SK-N-DZ (cell line): ENCODE measurements at places on chromosomes 16 and 17.

DNA sequence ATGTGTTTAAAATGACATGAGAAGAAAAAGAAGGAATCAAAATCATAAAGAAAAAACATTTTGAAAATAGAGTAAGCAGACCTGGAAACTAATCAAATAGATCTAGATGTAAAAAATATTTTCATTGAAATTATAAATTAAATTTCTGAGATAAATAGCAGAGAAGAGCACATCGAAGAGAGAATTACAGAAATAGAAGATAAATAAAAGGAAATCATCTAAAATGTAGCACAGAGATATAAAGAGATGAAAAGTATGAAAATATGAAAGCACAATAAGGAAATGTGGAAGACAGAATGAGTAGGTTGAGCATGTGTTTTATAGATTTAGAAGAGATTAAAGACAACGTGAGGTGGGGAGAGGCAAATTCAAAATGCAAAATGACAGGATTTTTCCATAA lies 130.9 kb upstream of the SEC14L1 start:
- DNase-seq = no peak

GRCh38 chr16:72434159-72434558 lies 262.2 kb upstream of the PMFBP1 start:
- DNase-seq = peak; percentile 20

DNA sequence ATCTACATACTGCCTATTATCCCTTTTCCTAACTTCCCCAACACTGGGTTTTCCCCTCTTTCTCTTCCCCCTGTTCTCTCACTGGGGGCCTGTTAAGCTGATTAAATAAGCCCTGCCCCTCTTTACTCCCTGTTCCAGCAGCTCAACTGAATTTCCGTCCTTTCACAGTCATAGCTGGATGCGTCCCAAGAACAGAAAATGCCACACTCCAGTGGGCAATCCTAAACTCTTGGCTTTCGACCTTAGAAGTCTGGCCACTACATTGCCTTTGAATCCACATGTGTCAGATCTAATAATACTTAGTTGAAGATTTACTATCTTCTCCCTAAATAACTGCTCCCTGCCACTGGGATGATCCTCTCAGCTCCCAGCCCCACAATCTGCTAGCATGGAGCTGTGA lies 34.5 kb downstream of the KCNJ16 start:
- no peak for DNase-seq

GRCh38 chr16:85445064-85445778 lies 167.9 kb upstream of the GSE1 start:
- peak; percentile 84 for DNase-seq

DNA sequence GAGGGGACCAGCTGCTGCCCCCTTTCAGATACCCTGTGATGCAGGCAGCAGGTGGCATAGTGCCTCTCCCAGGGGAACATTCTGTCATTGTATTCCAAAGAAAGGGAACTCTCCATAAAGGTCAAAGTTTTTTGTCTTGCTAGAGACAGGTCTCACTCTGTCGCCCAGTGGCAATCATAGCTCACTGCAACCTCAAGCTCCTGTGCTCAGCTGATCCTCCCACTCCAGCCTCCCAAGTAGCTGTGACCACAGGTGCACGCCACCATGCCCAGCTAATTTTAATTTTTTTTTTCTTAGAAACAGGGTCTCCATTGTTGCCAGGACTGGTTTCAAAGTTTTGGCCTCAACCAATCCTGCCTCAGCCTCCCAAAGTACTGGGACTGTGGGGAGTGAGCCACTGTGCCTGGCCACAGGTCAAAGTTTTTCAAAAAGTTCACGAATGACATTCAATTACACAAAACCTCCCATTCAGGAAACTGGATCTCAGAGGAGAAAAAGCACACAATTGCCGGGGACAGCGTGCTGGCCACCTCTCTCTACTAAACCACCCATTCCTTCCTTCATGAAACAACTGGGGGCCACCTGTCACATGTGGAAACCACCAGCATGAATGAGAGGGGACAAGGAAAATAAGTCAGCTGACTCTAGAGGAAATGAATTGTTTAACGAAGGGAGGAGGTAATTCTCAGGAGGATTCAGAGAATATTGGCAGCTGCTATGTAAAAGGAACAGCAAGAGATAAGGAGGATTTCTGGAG lies 80.0 kb downstream of the MARCHF10 start:
- no peak for DNase-seq

DNA sequence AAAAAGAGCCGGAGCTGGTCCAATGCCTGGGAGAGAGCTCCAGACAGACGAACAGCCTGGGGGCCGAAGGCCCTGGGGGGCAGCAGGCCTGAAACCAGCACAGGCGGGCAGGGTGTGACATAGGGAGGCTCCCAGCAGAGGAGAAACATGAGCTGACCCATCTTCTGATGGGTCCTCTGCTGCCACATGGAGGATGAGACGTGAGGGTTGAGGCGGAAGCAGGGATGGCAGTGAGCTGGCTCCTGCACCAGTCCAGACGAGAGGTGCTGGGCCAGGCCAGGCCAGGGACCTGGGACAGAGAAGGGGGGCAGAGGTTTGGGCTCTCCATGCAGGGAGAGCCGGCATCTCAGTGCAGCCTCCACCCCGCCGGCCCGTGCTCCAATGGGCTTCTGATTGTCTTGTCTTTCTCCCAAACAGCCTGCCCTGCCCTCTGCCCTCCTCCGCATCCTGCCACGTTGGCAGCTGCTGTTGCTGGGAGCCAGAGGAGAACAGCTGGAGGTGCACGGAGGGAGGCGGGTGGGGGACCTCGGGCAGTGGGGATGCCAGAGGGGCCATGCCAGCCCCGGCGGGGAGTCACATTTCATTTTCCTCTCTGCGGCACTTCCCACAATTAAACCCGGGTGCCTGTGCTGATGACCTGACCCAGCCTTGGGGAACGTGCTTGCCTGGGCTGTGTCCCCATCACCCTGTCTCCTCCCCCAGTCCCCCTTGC lies 139.1 kb upstream of the GSE1 start:
- peak; percentile 60 for DNase-seq

GRCh38 chr16:58462499-58462996 lies 37.4 kb upstream of the NDRG4 start:
- DNase-seq = no peak

DNA sequence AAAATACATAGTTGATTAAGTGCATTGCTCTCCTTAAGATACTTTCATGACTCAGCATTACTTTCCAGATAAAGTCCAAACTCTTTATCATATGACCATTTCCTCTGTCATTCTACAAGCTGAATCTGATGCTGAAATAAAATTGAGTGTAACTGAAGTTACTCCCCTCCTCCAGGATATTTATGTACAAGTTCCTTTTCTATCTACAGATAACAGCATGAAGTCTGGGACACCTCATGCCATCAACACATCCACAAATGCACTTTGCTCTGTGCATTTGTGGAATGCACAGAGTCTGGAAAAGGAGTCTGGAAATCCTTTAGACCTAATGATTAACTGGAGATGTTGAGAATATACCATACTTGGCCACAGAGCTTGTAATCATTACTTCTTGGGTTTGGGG lies 60.5 kb downstream of the ACSM2B start:
- DNase-seq = no peak

DNA sequence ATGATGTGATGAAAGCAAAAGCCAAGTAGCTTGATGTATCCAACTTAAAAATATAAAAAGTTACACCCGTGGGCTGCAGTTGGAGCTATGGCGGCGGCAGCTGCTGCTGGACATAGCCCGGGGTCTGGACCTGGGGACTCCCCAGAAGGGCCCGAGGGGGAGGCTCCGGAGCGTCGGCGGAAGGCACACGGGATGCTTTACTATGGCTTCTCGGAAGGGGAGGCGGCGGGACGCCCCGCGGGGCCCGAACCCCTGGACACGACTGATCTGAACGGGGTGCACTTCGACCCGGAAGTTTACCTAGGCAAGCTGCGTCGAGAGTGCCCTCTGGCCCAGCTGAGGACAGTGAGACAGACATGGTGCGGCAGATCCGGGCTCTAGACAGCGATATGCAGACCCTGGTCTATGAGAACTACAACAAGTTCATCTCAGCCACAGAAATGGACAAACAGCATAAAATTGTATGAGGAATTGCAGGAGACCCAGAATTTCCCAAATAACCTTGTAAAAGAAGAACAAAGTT lies 109.5 kb upstream of the EEF2KMT start:
- no peak for DNase-seq

GRCh38 chr17:50079334-50080095 lies 15.6 kb upstream of the PDK2 start:
- no peak for DNase-seq

DNA sequence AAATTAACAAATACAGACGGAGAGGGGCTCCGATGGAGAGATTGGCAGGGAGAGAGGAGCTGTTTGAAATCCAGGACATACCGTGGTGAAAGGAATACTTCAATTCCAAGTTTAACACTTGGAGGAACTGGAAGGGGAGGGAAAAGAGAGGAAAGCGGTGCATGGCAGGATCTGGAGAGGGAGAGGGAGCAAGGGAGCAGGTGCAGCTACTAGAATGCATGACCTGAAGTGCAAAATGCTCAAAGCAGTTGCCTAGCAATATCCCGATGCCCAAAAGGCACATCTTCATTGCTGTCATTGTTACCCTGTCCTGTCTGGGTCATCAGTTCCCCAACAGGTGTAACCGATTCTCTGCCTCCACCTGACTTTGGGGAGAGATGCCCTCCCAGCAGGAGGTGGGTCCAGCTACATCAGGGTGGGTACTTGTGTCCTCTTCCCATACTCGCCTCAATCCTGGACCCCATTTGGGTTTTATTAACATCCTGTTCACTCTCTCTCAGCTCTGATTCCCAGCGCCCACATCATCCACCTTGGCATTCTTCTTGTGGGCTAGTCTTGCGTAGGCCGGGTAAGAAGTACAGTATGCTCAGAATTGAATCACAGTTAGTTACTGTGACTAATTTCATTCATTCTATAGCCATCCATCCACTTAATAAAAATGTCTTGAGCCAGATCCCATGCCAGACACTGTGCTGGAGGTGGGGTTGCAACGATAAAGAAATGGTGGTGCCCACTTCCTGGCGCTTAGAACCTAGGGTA lies 37.4 kb upstream of the EMP2 start:
- DNase-seq = no peak

DNA sequence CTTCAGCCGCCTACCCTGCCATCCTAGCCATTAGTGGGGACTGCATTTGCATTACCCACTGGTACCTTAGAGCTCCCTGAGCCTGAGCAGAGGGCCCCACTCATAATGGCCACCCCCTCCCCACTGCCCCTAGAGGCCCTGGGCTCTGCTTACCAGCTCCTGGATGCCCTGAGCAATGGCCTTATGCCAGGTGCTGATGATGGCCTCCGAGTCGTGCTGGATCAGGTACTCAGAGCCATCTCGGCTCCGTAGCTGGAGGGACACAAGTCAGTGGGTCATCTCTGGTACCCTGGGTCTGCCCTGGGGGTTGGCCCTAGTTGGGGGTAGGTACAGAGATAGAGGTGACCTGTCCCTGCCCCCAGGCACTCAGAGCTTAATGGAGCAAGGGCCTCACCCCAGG lies 34.9 kb downstream of the ARHGAP27 start:
- no peak for DNase-seq

DNA sequence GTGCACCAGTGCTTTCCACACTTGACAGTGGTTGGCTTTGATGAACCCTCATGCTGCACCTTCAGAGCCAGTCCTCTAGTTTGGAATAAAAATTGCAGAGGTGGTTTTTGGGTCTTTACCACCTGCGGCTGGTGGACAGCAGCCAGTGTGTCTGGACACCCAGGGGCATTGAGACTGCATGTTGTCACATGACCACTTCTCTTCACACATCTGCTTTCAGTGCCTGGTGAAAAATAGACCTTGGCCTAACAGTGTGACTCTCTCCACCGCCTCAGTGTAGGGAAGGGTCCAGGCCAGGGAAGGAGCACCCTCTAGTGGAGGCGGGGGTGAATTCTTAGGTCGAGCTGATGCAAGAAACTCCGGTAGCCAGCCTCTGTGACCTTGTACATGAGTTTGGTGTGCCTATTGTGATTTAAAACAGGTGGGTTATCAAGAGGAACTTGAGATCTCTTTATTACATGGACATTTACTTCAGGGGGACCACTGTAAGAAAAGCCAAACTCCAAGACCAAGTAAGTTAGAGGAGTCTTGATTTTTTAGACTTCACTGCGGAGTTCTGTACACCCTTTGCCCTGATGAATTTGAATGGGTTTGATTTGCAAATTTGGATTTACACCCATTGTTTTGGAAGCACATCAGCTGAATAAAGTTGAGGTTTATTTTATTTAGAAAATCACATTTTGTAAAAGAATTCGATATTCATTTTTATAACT lies 17.9 kb downstream of the GOSR2 start:
- peak; percentile 76 for DNase-seq

- no peak for DNase-seq
These were observed 23.2 kb downstream of the MAP3K14 start for GRCh38 chr17:45293413-45294211.

- no peak for DNase-seq
These were observed 390.7 kb downstream of the GRIN2A start for GRCh38 chr16:9791556-9791955.

GRCh38 chr16:28555561-28555960 lies 1.8 kb downstream of the SGF29 start:
- no peak for DNase-seq

DNA sequence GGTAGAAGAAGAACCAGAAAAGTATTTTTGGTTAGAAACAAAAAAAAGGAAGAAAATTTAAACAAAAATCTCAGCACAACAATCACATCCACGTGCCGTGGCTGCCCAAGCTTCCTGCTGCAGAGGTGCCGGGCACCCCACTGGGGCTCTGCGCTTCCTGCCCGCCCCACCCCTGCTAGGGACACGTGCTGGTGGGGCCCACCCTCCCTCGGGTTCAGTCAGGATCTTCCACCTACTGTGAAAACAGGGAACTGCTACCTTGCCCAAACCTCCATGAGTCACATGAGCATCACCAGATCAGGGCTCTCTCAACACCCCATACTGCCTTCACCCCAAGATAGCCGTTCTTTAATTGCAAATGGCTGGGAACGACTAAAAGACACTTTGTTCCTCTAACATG lies 24.4 kb upstream of the CYTH1 start:
- DNase-seq = no peak
